Urinary bladder (tissue), 4 donors: ENCODE measurements at places on chromosomes 12 and 14.

- no peak for DNase-seq
These were observed 34.3 kb upstream of the LTA4H start for GRCh38 chr12:96069511-96070231.

DNA sequence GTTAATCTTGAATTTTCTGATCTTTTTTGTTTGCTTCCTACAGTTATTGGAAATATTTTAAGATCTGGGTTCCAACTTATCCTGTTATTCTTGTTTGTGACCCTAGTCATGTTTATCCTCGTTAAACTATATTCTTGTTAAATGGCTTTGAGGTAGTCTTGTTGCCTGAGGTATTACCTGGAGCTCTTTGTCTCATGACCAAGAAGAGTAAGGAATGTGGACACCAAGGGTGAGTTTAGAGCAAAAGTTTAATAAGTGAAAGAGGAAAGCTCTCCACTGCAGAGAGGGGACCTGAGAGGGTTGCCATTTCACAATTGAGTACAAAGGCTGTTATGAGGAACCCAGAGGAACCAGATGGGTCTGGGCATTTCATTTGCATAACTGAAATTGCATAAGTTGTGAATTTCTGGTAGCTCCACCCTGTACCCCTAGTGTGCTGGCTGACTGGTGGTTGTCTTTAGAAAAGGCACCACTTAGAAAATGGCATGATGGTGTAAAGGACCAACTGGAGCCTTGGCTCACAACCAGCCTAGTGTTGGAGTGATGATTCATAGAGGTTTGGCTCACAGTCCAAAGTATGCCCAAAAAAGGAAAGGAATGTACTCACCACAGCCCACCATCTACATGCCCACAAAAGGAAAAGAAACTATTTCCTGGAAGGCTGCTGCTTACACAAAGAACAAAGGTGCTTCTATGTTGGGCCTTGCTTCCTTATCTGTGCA, 36.7 kb upstream of the RESF1 start:
- no peak for DNase-seq

DNA sequence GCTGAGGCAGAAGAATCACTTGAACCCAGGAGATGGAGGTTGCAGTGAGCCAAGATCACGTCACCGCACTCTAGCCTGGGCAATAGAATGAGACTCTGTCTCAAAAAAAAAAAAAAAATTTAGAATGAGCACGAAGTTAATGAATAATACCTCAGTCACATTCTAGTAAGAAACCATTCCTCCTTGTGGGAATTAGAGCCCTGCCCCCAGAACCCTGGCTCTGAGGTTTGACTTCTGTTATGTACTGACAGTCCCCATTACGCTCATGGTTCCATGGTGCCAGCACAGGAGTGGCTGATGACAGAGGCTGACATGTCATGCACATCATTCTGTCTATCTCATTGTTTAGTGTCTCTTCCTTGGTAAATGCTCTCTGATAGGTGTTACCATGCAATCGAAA, 132.6 kb upstream of the FGD4 start:
- DNase-seq, result no peak

GRCh38 chr14:101706509-101707067, 54.9 kb upstream of the PPP2R5C start:
- no peak for DNase-seq

GRCh38 chr14:86221000-86221399, 691.1 kb downstream of the FLRT2 start:
- DNase-seq, result no peak

- no peak for DNase-seq
These were observed 23.8 kb upstream of the KIF26A start for GRCh38 chr14:104114421-104115130.

GRCh38 chr12:131386781-131387180, 324.1 kb upstream of the SFSWAP start:
- DNase-seq, result no peak

DNA sequence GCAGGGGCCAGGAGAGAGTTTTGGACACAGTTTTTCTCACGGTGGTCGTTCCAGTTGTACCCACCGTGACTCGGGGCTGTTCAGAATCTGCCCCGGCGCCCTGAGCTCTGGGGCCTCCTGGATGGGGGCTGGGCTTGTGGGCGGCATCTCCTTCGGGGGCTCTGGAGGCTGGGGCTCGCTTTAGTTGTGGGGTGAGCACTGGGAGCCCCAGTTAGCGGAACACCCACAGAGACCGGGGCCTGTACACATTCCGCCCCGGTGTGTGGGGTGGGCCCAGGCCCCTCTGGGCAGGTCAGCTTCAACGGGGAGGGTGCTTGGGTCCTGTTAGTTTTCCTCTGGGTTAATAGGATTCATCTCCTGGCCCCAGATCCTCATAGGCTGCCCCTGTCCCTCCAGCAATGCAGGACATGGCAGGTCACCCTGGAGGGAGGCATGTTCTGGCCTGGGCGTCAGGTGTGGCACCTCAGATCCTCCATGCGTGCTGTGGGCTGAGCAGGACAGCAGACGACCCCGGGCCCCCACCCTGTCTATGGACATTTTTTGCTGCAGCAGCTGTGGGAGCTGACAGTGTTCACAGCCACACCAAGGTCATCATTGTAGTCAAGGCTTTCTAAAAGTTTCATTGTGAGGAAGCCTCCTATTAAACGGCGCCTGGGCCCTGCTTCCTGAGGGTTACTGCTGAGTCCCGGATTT, 393.2 kb downstream of the TMEM121 start:
- no peak for DNase-seq

DNA sequence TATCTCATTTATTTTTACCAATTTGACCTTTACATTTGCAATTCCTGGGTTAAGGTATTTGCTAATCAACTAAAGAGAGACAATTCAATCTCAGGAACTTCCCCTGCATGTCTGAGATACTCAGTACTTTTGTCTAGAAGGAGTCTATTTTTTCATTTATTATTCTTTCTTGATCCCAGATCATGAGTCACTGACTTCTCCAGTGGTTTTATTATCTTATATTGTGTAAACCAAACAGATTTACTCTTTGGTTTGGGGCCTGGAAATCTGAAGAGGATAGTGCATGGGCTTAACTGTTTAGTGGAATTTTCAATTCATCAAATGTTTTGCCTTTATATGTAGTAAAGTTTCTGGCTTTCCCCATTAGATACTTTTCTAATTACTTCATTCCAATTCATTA, 185.4 kb downstream of the ALG10B start:
- no peak for DNase-seq
